ENCODE measurements at places on chromosomes 3 and 15. TPM values are rescaled to one million over a fixed set of nuclear protein-coding genes. Genes with fewer than 3 reads are reported as not detected.

DNA sequence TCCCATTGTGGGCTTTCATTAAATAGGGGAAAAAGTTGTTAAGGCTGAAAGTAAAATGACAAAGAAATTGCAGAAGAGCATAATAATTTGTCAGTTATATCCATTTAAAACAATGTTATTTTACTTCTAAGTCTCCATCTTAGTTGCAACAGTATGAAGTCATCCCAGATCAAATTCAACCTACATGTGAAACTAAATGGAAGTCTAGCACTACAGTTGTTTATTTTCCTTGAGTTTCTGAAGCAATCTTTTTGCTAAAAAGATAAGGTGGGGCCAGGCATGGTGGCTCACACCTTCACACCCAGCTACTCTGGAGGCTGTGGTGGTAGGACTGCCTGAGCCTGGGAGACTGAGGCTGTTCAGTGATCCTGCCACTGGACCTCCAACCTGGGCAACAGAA, 80.2 kb downstream of the DPH6 start:
- no peak for DNase-seq

GRCh38 chr3:158569794-158570193, 1.2 kb upstream of the MLF1 start:
- no peak for DNase-seq

GRCh38 chr3:125552401-125552800, 32.4 kb upstream of the SNX4 start:
- DNase-seq = no peak

DNA sequence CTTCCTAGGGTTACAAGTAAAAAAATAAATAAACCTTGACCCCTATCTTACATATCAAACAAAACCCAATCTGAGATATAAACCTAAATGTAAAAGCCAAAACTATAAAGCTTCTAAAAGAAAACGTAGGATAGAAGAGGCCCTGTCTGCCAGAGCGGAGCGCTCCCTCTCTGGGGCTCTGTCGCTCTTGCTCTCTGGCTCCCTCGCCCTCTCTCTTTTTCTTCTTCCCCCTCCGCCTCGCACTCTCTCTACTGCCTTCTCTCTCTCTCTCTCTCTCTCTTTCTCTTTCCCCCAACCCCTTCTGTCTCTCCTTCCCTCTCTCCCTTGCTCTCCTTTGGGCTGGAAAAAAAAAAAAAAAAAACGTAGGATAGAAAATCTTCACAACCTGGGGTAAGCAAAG, 21.6 kb downstream of the RYK start:
- DNase-seq = no peak

- DNase-seq = no peak
These were observed 662.3 kb downstream of the NR2F2 start for GRCh38 chr15:96992817-96993216.

DNA sequence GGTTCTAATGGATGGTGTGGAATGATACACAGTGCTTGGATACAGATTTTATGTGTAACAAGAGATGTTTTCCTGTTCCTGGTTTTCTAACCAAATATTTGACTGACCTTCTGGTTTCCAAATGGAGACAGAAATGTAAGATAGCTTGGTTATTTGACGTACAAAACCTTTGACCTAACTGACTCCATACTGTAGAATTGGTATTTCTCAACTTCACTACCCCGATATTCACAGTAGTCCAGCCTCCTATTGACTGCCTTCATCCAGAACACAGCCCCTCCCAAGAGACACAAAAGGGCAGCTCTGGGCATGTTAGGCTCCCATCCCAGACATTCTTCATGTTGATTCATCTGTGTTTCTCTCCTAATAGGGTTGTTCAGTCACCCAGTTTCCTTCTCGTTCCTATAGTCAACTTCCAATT, 33.4 kb downstream of the MYO1E start:
- no peak for DNase-seq

- peak; percentile 52 for DNase-seq
These were observed 67.1 kb upstream of the MCTP2 start for GRCh38 chr15:94164202-94164807.

The CAPN3 gene
- 1.4 TPM for total RNA-seq

The MUC20 gene
- 0.26 TPM for total RNA-seq

The PLA2G4F gene
- total RNA-seq = not detected

The SLC2A2 gene
- total RNA-seq = not detected

The LRRC3B gene
- not detected for total RNA-seq

The CCDC39 gene
- not detected for total RNA-seq
